ENCODE measurements at places on chromosomes 5 and 9. TPM values are rescaled to one million over a fixed set of nuclear protein-coding genes. Genes with fewer than 3 reads are reported as not detected.

EFNA5 gene
- 4.3 TPM for total RNA-seq

PHAX gene
- 70.4 TPM for total RNA-seq

ARHGEF28 gene
- total RNA-seq = 24.4 TPM

PCDHA4 gene
- 2.4 TPM for total RNA-seq

TICAM2 gene
- 2.3 TPM for total RNA-seq

LRRC19 gene
- not detected for total RNA-seq

CDC25C gene
- total RNA-seq = 17.2 TPM

SPINK1 gene
- total RNA-seq = not detected

ZMYND19 gene
- 53.9 TPM for total RNA-seq

DMGDH gene
- not detected for total RNA-seq

GABRA1 gene
- total RNA-seq = not detected

SMIM27 gene
- total RNA-seq = 5.9 TPM

SH3RF2 gene
- total RNA-seq = 0.58 TPM
